A172 (cell line): ENCODE measurements at places on chromosomes 3 and 15. TPM values are rescaled to one million over a fixed set of nuclear protein-coding genes. Genes with fewer than 3 reads are reported as not detected.

DNA sequence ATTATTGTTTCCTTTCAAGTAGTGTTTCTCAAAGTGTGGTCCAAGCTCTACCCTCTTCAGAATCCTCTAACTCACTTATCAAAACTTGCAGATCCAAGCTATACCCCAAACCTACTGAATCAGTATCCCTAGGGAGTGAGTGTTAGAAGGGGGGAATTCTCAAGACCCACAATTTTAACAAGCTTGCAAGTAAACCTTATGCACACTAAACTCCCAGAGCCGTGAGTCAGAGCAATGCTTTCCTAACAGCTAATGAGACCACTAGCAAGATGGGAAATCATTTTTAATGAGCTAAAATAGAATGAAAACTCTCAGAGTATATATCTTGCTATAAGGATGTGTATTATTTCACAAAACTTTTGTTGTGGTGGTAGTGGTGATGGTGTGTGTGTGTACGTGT lies 41.1 kb upstream of the SRGAP3 start:
- DNase-seq = no peak

- peak; percentile 29 for DNase-seq
These were observed 15.8 kb upstream of the TFDP2 start for GRCh38 chr3:142165194-142165593.

DNA sequence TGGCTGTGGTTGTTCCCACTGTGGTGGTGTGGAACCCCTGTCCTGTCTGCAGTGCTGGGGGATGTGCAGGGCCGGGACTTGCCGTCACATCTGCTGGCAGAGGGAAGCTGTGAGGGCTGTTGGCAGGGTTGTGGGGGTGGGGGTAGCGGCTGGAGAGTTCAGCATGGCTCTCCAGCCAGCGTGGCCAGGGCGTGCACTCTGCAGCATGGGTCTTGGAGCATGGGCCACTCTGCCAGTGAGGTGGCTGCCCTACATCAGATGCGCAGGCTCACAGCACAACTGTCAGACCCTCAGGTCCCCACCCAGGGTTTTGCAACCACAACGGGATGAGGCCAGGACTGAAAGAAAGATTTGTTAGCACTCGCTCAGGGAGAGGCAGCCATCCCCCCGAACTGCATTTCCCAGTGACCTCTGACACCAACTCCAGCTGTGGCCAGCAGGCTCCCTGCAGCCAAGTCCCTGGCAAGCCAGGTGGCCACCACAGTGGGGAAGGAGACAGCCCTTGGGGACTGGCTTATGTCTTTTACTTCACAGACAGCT lies 237.7 kb upstream of the LYSMD4 start:
- DNase-seq = no peak

DNA sequence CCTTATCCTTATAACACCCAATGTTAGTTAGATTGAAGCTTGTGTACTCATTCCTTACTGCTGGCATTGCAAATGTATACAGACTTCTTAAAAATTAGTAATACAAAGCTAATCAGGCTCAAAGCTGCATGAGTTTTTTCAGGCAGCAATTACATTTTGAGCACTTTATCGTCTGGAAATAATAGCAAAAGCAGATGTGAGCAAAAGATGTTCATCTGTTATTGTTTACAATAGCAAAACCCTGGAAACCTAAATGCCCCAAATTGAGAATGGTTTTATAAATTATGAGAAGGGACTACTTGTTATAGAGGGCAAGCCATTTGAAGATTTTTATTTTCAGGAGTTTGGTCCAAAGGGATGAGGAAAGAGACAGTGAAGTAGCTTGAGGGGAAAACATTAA lies 126.4 kb downstream of the GADL1 start:
- DNase-seq = no peak

Gene RPUSD2
- 11.8 and 19.7 TPM in 2 replicates for total RNA-seq

Gene PLCD1
- total RNA-seq = 5.4 and 5.7 TPM in 2 replicates

- peak; percentile 49 for DNase-seq
These were observed 141.0 kb upstream of the PLSCR5 start for GRCh38 chr3:146746190-146746589.

DNA sequence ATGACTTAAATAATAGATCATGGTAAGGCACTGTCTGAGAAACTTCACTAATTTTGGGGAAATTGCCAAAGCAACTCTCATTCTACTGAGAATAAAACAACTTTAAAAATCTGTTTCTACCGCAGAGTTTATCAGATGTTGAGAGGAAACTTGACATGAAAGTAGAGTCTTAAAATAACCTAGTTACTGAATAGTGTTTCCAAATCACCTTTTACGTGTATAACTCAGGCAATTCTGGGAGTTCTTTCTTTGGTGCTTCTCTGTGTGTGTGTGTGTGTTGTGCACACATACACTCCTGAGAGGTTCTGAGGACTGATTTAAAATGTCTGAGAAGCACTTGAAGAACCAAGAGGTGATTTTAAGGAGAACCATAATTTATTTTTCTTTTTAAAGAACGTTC lies 236.6 kb downstream of the SV2B start:
- DNase-seq = no peak

- DNase-seq = no peak
These were observed 230.1 kb upstream of the UBE2E1 start for GRCh38 chr3:23575697-23576096.

DNA sequence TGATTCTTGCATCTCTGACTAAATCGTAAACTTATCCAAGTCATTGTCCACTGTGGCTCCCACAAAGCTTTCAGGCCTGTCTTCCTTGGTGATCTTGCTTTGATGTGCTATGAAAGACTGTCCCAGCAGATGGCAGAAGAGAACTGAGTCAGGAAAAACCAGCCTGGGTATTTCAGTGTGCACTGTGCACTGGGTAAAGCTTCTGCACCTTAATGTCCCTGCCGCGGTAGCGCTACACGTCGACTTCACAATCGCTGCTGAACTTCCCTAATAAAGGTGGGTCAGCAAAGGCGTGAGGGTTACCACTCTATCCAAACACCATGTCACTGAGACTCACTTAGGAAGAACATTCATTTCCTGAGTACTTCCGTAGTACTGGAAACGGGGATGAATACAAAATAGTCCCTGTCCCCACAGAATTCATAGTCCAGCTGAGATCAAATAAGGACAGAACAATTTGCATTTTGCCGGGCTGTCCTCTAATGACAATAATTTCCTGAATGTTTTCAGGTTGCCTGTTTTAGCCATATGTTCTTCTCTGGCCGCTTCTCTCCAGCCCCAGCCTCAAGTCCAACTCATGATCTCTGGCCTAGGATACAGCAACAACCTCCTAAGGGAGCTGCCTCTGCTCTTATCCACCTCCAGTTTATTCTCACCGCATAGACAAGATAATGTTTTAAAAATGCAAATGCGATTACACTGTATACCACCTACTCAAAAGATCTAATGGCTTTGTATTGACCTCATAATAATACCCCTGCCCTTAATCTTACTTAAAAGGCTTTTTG lies 83.6 kb upstream of the AKAP13 start:
- peak; percentile 80 for DNase-seq

Gene ZNF502
- 0.69 and 0.93 TPM in 2 replicates for total RNA-seq

DNA sequence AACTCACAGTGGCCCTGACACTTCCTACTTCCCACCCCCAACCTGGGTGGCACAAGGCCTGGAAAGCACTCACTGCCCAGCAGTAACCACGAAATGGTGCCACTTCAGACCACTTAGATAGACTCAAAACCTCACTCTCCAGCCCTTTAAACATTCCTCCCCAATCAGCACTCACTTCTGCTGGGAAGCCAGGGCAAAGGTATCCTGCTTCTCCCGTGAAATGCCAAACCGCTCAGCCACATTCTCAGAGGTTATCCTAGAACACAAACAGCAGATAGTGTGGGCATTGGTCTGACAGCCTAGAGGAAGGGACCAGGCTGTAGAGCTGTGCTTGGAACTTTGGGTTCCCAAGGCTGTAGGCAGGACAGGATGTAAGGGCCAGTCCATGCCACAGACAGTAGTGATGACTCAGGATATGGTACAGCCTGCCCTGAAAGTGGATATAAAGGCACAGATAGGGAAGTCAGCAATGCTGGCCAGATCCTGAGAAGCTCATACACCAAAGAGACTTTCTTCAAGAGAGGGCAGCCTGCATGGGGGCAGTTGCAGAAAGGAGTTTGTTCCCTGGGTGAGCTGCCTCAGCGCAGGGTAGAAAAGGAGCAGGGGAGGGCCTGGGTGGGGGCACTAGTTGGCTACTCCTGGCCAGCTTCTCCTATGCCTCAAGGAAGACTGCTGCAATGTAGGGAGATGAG lies 9.2 kb downstream of the ACAA1 start:
- no peak for DNase-seq

- no peak for DNase-seq
These were observed 248.7 kb downstream of the GABRG3 start for GRCh38 chr15:27219636-27220035.

DNA sequence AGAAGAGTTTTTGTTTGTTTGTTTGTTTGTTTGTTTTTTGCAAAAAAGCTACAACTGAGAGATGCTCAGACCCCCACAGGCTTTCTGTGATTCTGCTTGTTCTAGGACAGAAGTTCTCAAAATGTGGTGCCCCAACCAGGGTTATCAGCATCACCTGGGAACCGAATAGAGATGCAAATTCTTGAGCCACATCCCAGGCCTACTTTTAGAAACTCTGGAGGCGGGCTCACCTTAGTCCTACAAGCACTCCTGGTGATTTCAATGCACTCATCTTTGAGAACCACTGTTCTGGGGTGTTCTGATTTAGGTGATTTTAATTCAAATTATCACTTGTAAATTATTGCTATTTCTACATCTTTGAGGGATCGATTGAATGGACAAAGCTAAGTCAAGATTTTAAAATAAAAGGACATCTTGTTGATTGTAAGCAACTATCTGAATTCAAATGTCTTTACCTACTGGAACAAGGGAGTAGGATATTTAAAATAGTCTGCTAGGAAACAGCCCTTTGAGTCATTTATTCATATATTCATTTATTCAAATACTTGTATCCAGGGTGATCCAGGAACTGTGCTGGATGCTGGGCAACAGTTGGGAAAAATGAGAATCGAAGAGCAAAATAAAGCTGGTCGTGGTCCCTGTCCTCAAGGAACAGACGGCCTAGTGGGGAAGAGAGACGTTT lies 44.7 kb upstream of the CADPS start:
- DNase-seq = no peak

DNA sequence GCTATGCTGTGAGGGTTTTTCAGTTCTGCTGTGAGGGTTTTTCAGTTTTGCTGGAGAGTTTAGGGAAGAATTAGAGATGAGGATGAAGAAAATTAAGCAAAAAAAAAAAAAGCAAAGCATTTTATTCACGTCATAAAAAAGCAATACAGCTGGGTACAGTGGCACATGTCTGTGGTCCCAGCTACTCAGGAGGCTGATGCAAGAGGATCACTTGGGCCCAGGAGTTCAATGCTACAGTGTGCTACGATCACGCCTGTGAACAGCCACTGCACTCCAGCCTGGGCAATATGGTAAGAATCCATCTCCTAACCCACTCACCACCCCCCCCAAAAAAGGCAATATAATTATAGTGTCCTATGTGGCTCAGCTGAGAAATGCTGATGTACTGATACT lies 162.7 kb downstream of the MAGI1 start:
- DNase-seq = no peak

GRCh38 chr3:188915127-188915526 lies 256.6 kb upstream of the TPRG1 start:
- no peak for DNase-seq

DNA sequence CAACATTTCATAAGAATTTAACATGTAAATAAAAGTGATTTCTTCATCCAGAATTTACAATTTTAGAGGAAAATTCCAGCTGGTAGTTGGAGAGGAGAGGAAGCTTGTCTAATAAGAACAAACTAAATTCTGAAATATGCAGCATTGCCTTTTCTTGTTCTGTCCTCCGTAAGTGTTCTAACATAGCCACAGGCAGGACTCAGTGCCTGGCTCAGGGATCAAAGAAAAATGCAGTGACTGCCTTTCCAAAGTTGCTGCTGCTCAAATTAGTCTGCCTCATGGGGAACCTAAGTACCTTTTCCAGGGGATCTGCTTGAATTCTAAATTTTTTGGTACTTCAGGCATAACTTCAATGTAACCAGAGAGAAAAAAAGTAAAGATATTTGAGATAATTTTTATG lies 713.0 kb upstream of the CADM2 start:
- no peak for DNase-seq
